ENCODE measurements at places on chromosomes 6 and 20.

DNA sequence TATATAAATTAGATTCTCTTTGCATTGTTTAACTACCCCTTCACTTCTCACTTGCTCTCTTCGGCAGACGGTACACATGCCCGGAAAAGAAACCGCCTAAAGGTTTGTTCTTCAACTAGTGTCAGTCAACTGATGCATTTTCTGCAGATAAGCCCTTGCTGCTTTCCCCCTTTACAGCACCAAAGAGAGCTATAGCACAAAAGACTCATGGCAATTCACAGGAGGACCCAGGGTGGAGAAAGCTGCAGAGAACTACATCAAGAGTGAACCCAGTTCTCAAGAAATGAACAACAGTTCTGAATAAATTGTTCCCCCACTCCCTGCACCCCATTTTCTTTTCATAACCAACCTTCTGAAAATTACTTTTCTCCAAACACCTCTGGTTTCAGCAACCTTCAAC, 8.9 kb downstream of the CD164 start:
- no peak for DNase-seq

DNA sequence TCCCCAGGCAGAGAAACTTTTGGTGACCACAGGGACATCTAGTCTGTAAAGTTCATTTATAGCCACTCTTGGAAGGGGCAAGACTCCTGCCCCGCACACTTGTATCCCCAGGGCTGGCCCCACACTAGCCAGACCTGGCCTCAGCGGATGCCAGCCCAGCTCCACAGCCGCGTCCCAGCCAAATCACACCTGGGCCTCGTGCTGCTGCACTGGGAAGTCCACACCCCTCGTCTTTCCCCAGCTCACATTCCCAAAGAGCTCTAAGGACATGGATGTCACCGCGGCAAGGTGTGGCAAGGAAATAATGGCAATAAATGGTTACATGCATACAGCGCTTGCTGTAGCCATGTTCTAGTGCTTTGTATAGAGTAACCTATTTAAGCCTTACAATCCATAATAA, 8.6 kb downstream of the IP6K3 start:
- DNase-seq, result no peak

GRCh38 chr6:38302838-38303237, 336.9 kb downstream of the BTBD9 start:
- DNase-seq, result no peak

GRCh38 chr6:73537677-73538076, 16.8 kb upstream of the EEF1A1 start:
- no peak for DNase-seq

GRCh38 chr6:110876806-110877564, 2.4 kb downstream of the AMD1 start:
- no peak for DNase-seq

DNA sequence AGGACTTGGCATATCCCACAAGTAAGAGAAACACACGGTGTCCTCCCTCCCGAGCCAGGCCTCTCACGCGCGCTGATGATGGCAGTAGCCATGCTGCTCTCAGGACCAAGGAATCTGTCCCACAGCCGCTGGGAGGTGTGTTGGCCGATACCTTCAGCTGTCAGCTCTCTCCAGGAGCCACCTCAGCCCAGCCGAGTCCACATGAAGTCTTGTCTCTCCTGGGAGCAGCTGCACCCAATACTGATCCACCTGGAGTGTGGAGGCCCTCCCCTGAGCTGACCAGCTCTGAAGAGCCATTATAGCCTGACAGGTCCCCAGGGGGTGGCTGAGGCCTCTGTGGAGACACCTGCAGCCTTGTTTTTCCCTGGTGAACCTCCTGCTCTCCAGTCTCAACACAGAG, 23.8 kb upstream of the NXT1 start:
- DNase-seq, result no peak

DNA sequence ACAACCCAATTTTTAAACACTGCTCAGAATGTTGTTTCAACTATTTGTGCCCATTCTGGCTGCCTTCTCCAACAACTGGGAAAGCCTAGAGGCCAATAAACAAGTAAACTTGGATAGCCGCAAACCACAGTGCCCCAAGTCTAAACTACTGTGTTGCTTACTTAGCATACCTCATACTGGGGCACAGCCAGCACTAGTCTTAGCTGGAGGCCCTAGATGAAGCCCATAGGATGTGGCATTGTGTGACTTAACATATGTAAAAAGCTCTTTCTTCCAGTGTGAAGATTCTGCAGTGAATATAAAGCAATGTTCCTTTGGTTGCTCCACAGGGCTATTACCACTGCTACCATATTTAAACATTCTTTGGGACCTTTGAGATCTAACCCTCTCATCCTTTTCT, 564.3 kb upstream of the NRSN1 start:
- DNase-seq, result no peak

GRCh38 chr6:104226790-104227446, 632.8 kb downstream of the HACE1 start:
- DNase-seq, result no peak

- no peak for DNase-seq
Observed at GRCh38 chr20:15039088-15039752, 701.8 kb upstream of the FLRT3 start.

- no peak for DNase-seq
Observed at GRCh38 chr20:54642864-54643667, 167.7 kb downstream of the DOK5 start.

DNA sequence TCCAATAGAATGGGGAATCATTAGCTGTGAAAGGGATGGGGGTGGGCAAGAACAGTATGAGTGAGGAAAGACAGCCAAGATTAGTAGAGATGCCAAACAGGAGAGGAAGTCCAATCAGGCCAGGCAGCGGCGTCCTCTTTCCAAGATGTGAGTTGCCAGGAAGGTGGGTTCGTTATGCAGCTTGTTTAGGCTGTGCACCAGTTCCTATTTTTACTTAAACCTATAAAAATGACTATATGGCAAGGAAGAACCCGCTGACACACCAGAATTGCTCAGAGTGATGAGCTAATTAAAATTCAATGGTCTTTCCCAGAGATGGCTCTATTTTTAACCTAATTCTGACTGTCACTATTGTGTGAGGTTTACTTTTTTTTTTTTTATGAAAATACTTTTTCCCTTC, 88.2 kb downstream of the SLC22A23 start:
- DNase-seq, result no peak

GRCh38 chr6:147035886-147036285, 168.3 kb upstream of the STXBP5 start:
- DNase-seq, result no peak

GRCh38 chr6:86936834-86937218, 502 bp upstream of the HTR1E start:
- DNase-seq, result no peak

GRCh38 chr20:8948442-8949020, 120.4 kb upstream of the PLCB4 start:
- DNase-seq, result no peak

Data from NCI-H460 (cell line).